Cortex of kidney (tissue), 1 donor: ENCODE measurements at places on chromosomes 6 and 20.

GRCh38 chr6:14121936-14122344, 4.4 kb downstream of the CD83 start:
- no peak for DNase-seq

DNA sequence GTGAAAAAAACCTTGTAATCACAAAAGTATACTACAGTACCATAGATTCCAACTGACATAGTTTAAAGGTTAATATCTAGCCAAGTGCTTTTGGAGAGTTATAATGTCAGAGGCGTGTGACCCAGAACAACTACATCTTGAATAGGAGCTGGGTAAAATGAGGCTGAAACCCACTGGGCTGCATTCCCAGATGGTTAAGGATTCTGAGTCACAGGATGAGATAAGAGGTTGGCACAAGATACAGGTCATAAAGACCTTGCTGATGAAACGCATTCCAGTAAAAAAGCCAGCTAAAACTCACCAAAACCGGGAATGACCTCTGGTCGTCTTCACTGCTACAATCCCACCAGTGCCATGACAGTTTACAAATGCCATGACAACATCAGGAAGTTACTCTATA, 22.4 kb upstream of the KIAA0408 start:
- no peak for DNase-seq

DNA sequence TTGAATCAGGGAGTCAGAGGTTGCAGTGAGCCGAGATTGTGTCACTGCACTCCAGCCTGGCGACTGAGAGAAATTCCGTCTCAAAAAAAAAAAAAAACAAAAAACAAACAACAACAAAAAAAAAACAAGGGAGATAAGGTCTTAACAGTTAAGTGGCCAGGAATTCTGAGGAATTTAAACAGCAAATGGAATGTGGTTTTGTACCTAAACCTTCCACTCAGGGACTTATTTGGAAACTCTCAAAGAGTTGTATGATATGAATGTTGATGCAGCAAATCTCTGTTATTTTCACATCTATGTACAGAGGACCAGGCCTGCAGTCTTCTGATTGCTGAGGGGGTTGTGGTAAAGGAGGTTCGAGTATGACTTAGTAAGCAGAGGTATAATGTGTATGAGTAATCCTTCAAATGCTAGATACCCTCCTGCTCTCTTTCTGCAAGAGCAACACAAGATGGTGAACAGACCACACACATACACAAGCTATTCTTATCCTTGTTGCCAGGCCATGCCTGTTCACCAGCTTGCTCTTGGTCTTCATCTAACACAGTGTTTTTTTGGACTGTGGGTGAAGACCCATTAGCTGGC, 174.9 kb upstream of the SCGN start:
- DNase-seq, result no peak

DNA sequence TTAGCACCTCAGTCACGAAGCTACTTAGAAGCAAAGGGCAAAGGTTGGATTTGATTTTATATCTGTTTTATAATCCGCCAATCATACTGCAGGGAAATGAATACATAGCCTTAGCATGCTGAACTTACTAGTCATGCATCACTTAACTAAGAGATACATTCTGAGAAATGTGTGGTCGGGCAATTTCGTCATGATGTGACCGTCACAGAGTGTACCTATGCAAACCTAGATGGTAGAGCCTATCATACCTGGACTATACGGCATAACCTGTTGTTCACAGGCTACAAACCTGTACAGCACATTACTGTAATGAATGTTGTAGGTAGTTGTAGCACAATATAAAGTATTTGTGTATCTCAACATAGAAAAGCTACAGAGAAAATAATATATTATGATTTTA, 345.2 kb upstream of the RGS17 start:
- DNase-seq, result no peak

DNA sequence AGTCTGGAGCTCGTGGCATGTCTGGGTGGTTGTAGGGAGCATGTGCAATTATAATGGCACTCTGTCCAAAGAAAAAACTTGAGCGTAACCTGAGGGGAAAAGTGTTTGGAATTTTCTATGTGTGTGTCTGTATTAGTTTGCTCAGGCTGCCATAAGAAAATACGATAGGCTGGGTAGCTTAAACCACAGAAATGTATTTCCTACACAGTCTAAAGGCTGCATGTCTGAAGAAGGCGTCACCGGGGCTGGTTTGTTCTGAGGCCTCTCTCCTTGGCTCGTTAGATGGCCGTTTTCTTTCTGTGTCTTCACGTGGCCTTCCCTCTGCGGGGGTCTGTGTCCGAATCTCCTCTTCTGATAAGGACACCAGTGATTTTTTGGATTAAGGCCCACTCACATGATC, 59.0 kb downstream of the IGF2R start:
- no peak for DNase-seq

- no peak for DNase-seq
Measured at GRCh38 chr6:117956386-117956785, 49.3 kb downstream of the SLC35F1 start.

GRCh38 chr6:167721291-167721690, 105.4 kb upstream of the AFDN start:
- DNase-seq, result no peak
